ENCODE measurements at places on chromosomes 1 and 21. TPM values are rescaled to one million over a fixed set of nuclear protein-coding genes. Genes with fewer than 3 reads are reported as not detected.
A peak's percentile ranks its signal among the peaks of the same experiment; 100 is the strongest.

DNA sequence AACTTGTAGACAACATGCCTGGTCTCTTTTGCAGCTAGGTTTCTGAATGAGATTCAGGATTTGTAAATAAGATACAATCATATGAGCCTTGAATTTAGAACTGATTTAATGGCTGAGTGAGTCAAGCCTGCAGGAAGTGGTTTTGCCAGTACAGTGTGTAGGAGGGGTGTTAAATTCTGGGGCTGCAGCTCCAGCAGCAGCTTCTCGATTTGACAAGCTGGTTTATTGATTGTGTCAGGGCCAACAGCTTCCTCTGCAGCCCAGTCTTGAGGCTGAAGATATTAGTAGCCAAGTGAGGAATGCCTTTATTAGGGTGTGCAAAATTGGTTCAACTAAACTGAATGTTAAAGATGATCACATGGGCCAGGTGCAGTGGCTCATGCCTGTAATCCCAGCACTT lies 11.5 kb upstream of the PLA2G5 start:
- H3K27me3 ChIP-seq: peaks cover 26% of the 10 kb centered on the region
- no peaks in the 10 kb centered on the region for H3K4me1 ChIP-seq
- H3K4me3 ChIP-seq: no peak overlapping the region
- H3K36me3 ChIP-seq: no peaks in the 10 kb centered on the region

DNA sequence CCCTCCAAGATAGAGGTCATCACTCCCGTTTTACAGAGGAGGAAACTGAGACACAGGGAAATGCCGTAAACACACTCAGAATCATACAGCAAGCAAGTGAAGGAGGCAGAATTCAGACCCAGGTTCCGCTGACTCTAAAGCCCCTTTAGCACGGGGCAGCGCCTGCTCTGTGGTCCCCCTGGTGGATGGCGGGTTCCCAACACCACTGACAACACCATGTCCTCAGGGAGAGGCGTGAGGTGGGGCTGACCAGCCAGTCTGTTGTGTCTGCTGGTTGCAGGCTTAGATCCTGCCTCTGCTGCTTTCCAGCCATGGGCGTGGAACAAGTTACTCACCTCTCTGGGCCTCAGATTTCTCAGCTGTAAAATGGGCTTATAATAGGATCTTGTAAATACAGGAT lies 617.3 kb downstream of the MATN1 start:
- H3K27ac ChIP-seq: no peak overlapping the region
- H3K27me3 ChIP-seq: peaks cover 53% of the 10 kb centered on the region
- H3K4me1 ChIP-seq: peaks cover 5% of the 10 kb centered on the region

- H3K27ac ChIP-seq: peak overlapping the region; percentile 67
- no peak overlapping the region for H3K4me3 ChIP-seq
- H3K36me3 ChIP-seq: peaks cover 4% of the 10 kb centered on the region
- peaks cover 3% of the 10 kb centered on the region for H3K27me3 ChIP-seq
- no peak for DNase-seq
- H3K4me1 ChIP-seq: peaks cover 35% of the 10 kb centered on the region
Observed at GRCh38 chr21:42721341-42721824, 68.0 kb downstream of the PDE9A start.

LRRC38 gene
- 2.6 TPM for total RNA-seq

DNA sequence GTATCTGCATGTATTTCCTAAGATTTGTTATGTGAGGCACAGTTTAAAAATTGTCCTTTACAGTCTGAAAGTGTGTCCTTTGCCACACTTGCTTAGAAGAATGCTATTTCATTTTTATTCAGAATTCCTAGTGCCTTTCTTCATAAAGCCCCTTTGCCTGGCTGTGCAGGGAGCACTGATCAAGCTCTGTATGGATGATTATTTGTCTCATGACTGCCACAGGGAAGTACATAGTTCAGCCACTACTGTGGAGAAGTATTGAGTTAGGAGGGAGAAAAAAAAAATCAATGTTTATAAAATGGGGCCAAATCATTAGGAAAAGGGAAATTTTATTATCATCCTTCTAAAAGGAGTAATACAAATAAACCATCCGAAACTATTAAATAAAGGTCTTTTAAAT lies 51.4 kb downstream of the LHX4 start:
- H3K4me1 ChIP-seq: peaks cover 5% of the 10 kb centered on the region
- H3K4me3 ChIP-seq: no peak overlapping the region
- no peak for DNase-seq
- no peak overlapping the region for H3K27ac ChIP-seq
- H3K27me3 ChIP-seq: no peaks in the 10 kb centered on the region

CPT2 gene
- total RNA-seq: 26.8 TPM

NMNAT1 gene
- 12.7 TPM for total RNA-seq

DNA sequence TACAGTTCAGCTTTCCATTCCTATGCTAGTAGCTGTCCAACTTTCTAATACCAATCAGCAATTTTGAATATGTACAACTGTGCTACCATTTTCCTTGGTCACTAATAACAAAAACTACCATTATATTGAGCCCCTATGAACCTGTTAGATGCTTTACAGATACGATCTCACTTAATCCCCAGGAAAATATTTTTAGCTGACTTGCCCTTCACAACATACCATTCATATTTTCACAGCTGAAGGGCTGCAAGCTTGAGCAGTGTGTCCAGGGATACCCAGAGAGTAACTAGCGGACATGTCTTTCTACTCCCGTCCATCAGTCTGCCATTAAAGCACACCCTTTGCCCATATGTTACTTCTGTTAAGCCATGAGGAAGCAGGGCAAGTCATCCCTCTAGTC lies 140.5 kb downstream of the SPATA46 start:
- peak overlapping the region; percentile 11 for H3K27ac ChIP-seq
- H3K4me3 ChIP-seq: peak overlapping the region; percentile 24
- peaks cover 35% of the 10 kb centered on the region for H3K4me1 ChIP-seq
- H3K27me3 ChIP-seq: no peaks in the 10 kb centered on the region
- DNase-seq: no peak

DNA sequence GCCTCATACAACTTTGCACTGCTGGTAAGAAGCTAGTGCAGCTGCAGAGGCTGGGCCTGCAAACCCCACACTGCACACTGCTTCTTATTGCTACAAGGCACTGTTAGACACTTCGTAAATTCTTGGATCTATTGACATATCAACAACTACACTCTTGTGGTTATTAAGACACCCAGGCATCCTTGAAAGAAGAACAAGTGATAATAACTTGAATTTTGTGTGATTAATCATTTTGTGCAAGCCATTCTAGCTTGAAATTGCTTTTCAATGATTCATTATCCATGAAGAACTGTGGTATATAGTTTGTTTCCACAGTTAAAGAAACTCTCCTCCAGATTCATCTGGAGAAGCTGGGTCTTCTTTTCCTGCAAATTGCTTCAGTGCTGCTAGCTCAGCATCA lies 33.7 kb upstream of the IFI44L start:
- H3K36me3 ChIP-seq: no peaks in the 10 kb centered on the region
- no peaks in the 10 kb centered on the region for H3K4me1 ChIP-seq
- peaks cover 4% of the 10 kb centered on the region for H3K27me3 ChIP-seq
- H3K4me3 ChIP-seq: no peak overlapping the region
